ENCODE measurements at places on chromosomes 13 and 19.

DNA sequence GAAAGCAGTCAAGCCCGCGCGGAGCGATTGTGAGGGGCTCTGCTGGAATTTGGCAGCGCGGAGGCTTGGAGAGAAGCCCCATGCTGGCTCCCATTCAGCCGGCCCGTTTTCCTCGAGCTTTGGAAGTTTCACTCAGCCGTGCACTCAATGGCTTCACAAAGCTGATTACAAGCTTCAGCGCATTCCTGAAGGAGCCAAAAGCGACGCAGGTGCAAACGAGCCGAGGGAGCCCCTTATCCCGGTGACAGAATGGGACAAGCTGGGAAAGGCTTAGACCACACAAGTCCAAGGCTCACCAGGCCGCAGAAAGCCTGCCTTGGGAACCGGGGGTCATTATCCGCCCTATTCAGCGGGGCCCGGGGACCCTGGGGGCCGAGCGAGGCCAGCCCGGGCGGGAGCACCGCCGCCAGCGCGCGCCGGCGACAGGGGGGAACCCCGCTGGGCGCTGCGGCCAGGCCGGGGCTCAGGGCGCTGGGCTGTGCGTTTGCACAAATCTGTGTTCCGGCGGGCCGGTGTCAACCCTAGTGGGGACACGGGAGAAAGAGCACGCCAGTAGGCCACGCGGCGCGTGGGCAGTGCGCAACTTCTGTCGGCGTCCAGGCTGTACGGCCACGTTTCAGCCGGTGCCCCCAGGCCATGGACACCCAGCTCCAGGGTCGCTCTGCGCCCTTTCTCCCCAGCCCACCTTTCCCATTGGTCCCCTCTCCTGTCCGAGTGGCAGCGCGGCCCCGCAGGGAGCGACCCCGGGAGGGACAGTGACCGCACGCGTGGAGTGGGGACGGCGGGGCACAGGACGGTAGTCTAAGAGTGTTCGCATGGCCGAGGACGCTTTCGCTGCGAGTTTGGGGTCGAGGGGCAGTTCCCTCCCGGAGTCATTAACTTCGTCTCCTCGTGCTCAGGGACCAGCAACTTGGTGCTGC lies 37.3 kb downstream of the SOX1 start:
- DNase-seq, result no peak

- DNase-seq, result no peak
Measured at GRCh38 chr19:3669947-3670795, 30.1 kb downstream of the PIP5K1C start.

- DNase-seq, result no peak
Measured at GRCh38 chr13:31896427-31896826, 135.1 kb upstream of the FRY start.

DNA sequence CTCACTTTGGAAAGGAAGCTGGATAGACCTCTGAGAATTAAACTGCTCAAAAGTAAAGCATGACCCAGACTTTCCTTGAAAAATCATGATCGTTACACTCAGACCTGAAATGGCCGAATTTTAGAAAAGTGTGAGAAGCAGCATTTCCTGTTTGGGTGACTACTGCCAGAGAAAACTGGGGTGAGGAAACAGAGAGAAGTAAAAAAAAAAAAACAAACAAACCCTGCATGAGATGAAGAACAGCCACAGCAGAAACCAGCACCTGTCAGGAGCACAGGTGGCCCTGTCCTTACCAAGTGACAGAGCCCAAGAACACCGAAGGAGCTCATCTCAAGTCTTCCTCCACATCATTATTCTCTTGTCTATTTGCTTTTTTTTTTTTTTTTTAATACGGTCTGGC lies 12.0 kb upstream of the ADPRHL1 start:
- DNase-seq, result no peak

DNA sequence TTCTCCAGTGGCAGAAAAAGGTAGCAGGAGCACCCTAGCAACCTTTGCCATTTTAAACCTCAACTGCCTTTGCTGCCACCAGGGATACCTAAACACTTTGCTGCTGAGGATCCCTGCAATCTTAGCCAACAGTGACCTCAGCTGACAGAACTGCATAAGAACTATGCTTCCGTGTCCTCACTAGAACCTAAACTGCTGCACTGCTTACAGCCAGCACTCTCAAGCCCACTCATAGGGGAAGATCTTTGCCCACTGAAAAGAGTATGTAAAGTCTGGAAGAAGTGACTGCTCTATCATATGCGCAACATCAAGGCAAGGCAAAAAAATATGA lies 270.0 kb upstream of the PCDH20 start:
- no peak for DNase-seq

DNA sequence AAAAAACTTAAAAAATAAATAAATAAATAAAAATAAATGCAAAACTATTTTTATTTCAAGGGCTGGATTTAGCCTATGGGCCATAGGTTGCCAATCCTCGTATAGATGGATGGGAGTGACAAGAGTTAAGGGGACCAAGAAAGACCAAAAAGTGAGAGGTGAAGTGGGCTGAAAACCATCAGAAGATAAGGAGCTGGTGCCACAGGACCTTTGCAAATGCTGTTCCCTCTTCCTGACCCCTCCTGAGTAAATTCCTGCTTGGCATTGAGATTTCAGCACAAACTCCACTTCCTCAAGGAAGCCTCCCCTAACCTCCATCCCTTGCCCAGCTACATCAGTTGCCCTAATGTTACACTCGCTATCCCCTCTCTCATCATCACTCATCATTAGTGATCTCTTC lies 11.0 kb downstream of the OR1I1 start:
- DNase-seq, result no peak

DNA sequence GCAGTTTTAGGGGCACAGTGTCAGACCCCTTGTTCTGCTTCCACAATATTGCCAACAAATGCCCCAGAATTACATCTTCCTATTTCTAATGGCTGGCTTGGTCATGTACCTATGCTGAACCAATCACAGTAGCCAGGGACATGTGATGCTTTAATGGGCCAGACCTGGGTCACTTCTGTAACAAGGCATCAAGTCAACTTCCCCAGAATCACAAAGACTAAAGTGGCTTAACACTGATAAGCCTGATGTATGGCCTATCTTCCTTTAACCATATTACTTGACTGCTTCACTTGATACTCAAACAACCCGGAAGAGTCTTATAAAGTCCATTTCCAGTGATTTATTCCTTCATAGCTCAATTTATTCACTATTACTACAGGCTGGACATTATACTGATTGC lies 19.6 kb downstream of the LNX2 start:
- DNase-seq, result no peak

DNA sequence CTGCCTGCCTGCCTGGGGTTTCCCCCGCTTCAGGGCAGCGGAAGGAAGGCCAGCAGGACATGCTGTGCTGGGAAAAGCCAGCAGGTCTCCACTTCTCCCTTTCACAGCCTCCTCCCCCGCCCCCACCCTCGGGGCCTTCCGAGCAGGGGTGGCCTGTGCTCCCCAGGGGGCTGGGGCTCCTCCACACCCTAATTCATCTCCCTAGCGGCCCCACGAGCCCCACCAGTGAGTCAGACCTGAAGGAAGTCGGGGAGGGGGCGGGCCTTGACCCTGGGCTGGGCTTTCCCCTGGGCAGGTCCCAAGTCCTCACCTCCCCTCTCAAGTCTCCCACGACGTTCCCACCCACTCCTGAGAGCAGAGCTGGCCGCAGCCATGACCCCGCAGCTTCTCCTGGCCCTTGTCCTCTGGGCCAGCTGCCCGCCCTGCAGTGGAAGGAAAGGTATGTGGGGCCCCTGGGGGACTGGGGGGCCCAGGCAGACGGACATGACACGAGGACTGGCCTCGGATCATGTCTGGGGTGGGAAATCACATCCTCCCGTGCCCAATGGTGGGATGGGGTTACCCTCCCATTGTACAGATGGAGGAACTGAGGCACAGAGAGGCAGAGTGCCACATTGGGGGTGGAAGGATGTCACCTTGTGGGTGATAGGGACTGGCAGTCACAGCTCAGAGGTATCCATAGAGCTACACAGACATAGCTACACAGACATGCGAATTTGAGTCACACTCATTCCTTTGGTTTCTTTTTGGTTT lies at the start of gene EBI3:
EBI3 (plus strand) TSS at position 345 of the 753 bp plus-strand sequence; CDS start at position 373, 28 bp downstream.
- no peak for DNase-seq

- no peak for DNase-seq
Measured at GRCh38 chr13:31072041-31072440, 89.7 kb downstream of the HSPH1 start.

GRCh38 chr19:49818649-49819370 lies 721 bp downstream of the MED25 start:
- DNase-seq, result no peak

DNA sequence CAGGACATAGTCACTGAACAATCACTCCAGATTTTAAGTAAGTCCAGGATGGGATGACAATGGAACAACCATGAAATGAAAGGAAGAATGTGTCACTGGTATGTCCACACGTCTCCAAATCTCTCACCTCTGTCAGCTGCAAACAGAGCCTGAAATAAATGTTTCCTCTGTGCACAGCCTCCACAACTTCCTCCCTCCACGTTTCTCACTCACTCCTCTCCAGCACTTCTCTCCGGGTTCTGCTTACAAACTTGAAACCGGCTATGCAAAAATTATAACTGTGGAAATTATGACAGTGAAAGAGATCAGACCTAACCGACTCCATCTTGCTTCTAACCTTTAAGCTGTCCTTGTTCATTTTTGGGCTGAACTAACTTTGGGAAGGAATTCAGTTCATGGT lies 35.0 kb upstream of the ALOX5AP start:
- DNase-seq, result no peak

DNA sequence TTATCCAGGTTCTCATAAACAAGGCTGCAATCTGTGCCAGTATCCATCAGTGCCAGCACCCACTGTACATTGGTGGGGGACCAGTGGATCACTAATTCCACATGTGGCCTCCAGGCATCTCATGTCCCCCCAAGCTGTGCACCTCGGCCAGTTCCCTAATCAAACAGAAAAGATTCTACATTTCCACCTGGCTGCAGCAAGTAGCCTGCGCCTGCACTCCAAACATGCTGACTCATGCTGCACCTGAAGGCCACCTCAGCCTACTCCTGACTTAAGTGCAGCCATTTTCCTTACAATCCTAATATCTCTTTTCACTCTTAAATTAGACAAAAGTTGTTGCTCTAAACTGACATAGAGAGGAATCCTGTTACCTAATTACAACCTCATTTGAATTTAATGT lies 729.4 kb upstream of the MIR17HG start:
- no peak for DNase-seq

DNA sequence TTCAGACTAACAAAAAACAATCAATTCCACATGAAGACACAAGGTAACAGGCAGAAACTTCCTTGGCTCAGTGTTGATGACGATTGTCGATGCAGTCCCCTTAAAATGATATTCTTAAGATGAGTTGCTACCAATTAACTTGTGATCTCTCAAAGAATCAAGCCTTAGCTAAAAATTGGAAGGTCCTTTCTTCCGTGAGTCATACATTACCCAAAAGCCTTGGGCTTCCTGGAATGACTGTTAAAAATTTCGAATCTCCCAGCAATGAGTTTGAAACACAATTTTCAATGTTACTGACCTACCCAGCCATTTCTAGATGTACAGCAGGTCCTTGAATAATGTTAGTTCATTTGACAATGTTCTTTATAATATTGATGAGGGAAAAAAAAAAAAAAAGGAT lies 28.0 kb upstream of the RB1 start:
- no peak for DNase-seq

DNA sequence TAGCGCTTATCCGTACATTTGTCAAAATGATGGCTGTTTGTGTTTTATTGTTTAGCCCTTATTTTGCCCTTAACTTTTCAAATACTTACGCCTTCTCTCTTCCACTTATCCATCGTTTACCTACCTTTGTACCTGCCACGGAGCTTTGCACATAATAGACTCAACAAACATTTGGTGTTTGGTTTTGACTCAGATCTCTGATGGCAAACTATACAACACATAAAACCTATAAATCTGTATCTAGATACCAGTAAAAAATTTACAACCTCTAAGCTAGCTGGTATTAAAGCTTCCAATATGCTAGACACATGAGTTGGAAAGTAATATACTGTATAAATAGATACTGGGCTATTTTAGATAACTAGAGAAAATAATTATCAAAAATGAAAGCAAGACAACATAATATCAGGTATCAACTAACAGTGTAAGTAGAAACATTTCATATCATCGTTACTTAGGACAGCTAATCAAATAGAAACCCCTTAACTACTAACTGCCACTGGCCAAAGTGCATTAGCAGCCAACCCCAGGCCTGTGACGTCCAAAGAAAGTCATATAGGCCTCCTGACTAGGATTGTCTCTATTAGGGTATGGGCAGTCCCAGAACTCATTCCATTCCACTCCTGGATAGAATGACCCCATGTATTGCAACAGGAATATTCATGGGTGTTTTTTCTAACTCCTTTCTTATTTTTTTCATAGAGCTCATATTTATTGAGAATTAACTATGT lies 53.8 kb downstream of the KCTD12 start:
- no peak for DNase-seq

- no peak for DNase-seq
Measured at GRCh38 chr13:82713687-82714405, 1168.4 kb downstream of the SLITRK1 start.

- DNase-seq, result no peak
Measured at GRCh38 chr19:29547361-29547960, 21.7 kb downstream of the VSTM2B start.

- DNase-seq, result no peak
Measured at GRCh38 chr13:73403355-73404120, 344.7 kb downstream of the KLF5 start.

DNA sequence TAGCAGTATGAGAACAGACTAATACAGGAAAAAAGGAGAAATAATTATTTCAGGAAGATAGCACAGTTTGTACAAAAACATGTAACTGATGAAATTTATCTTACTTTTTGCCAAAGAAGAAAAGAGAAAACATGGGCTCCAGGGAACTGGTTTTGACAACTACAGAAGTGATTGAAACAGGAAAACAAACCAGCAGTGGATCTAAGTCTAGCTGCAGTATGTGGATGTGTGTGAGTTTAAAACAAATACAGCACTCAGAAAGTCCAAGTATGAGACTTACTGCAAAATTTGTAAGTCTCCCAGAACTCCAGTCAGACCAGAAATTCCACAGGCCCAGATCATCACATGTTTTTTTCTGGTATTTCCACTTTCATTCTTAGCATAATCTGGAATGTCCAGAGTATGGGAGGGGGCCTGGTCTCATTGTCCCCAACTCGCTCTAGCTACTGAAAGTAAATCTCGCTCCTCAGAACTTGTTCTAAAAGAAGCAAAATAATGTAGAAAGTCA lies 259.5 kb downstream of the NHLRC3 start:
- DNase-seq, result no peak

DNA sequence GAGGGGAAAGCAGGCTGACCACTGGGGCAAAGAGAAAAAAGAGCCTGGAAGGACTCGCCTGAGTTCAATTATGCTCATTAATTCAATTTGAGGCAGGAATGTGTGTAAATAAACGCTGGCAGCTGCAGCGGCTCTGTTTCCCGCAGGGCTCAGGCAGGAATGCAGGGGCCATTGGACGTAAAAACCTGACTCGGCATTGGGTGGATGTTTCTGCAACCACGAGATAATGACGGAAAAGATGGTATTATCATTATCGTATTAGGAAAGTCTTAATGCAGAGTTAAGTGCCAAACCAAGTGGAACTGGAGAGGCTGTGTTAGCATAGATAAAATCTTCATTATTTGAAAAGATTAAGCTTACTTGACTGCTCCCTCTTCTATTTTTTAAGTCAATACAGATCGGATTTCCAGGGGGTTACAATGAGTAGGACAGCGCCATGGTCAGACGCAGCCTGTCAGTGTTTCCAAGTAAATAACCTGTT lies 169.8 kb downstream of the SHISA2 start:
- DNase-seq, result no peak

Data from NCI-H187 treated with DMSO at 0.1 percent for 48 hours (cell line).